Natural killer cell (primary cell): ENCODE measurements at places on chromosomes 12 and 14.

DNA sequence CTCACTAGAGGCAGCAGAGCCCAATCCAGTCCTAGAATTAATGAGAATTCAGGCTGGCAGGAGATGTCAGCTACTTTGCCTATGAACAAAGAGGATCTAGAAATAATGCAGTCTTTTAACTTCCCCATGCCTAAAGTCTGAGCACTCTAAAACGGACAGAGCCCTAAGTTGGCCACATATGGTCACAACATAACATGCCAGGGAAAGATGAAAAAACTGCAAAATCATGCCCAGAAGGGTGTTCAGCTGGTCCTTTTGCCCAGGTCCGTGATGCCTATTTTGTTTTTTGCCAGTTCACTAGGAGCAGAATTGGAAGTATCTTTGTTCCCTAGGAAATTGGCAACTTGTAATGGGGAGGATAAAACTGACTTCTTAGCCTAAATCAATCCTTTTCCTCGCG lies 20.3 kb upstream of the LMNTD1 start:
- H3K27ac ChIP-seq, result no peak overlapping the region
- no peak for DNase-seq
- H3K27me3 ChIP-seq, result no peaks in the 10 kb centered on the region
- H3K4me3 ChIP-seq, result no peak overlapping the region
- H3K4me1 ChIP-seq, result no peaks in the 10 kb centered on the region

DNA sequence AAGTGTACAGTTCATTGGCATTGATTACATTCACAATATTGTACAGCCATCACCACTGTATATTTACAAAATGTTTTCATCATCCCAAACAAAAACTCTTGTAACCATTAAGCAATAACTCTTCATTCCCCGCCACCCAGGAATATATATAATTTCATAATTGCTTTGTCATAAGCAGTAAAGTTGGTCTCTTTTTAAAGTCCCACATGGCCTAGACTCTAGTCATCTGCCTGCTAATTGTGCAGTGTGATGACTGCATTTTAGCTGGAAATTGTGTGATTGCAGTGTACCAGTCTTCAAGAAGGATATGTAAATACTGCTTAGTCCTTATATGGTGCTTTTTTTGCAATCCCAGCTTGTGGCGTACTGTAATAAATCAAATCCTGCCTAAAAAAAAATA lies 75.1 kb upstream of the ATP2A2 start:
- no peak overlapping the region for H3K27ac ChIP-seq
- no peak for DNase-seq
- no peaks in the 10 kb centered on the region for H3K4me1 ChIP-seq
- no peaks in the 10 kb centered on the region for H3K36me3 ChIP-seq

DNA sequence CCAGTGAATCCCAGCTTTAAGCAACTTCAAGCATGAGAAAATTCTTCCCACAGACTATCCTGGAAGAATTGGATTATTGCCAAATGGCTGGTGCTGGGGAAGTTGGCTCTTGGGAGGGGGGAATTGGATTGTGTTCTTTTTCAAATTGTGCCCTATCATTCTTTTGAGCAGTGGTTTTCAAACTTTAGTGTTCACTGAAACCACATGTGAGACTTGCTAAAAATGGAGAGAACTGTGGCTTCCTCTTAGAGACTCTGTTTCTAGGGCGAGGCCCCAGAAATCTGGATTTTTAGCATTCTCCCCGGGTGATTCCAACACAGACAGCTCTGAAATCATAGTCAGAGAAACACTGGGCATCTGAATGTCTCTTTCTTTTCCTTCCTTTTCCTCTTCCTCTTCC lies 14.3 kb upstream of the OTUB2 start:
- no peak overlapping the region for H3K4me3 ChIP-seq
- DNase-seq, result peak; percentile 73
- peaks cover 24% of the 10 kb centered on the region for H3K27me3 ChIP-seq
- H3K4me1 ChIP-seq, result peaks cover 23% of the 10 kb centered on the region
- H3K27ac ChIP-seq, result no peak overlapping the region

GRCh38 chr12:88036353-88036965 lies 7.3 kb upstream of the C12orf50 start:
- H3K4me3 ChIP-seq, result no peak overlapping the region
- no peaks in the 10 kb centered on the region for H3K4me1 ChIP-seq
- DNase-seq, result no peak
- no peak overlapping the region for H3K27ac ChIP-seq

DNA sequence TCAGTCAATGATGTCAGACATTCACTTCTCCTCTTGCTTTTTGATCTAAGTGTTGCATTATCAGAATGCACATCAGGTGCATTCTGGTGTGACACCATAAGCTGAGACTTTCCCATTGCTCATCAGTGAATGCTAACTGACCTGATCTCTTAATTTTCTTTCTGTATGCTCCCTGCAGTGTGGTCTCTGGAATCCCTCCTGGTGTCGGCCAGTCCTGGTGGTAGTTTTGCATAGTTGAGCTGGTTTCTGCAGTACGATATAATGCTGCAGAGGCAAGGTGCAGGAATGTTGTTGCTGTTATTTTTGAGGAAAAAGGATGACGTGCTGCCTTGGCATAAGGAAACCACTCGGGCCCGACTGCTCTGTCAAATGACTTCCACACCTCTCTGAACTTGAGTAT lies 11.0 kb upstream of the SRP54 start:
- DNase-seq, result no peak
- no peak overlapping the region for H3K4me3 ChIP-seq
- peaks cover 8% of the 10 kb centered on the region for H3K36me3 ChIP-seq
- H3K4me1 ChIP-seq, result no peaks in the 10 kb centered on the region
- no peak overlapping the region for H3K27ac ChIP-seq
- no peaks in the 10 kb centered on the region for H3K27me3 ChIP-seq

- H3K4me1 ChIP-seq, result no peaks in the 10 kb centered on the region
- H3K4me3 ChIP-seq, result no peak overlapping the region
- no peaks in the 10 kb centered on the region for H3K36me3 ChIP-seq
These were observed 150.3 kb downstream of the TGFB3 start for GRCh38 chr14:75831455-75831854.

GRCh38 chr14:95326987-95327386 lies 7.3 kb upstream of the CLMN start:
- no peak for DNase-seq
- H3K27ac ChIP-seq, result peak overlapping the region; percentile 35
- H3K4me3 ChIP-seq, result no peak overlapping the region
- no peaks in the 10 kb centered on the region for H3K36me3 ChIP-seq
- peaks cover 4% of the 10 kb centered on the region for H3K4me1 ChIP-seq
- H3K27me3 ChIP-seq, result no peaks in the 10 kb centered on the region

- no peak for DNase-seq
- no peaks in the 10 kb centered on the region for H3K27me3 ChIP-seq
- H3K36me3 ChIP-seq, result peaks cover 5% of the 10 kb centered on the region
- no peak overlapping the region for H3K4me3 ChIP-seq
- peaks cover 32% of the 10 kb centered on the region for H3K4me1 ChIP-seq
These were observed 21.4 kb downstream of the TMEM229B start for GRCh38 chr14:67467134-67467533.

- no peaks in the 10 kb centered on the region for H3K36me3 ChIP-seq
- H3K27ac ChIP-seq, result no peak overlapping the region
- H3K4me1 ChIP-seq, result no peaks in the 10 kb centered on the region
- no peaks in the 10 kb centered on the region for H3K27me3 ChIP-seq
- no peak overlapping the region for H3K4me3 ChIP-seq
These were observed 136.4 kb downstream of the PHLDA1 start for GRCh38 chr12:75894965-75895754.

DNA sequence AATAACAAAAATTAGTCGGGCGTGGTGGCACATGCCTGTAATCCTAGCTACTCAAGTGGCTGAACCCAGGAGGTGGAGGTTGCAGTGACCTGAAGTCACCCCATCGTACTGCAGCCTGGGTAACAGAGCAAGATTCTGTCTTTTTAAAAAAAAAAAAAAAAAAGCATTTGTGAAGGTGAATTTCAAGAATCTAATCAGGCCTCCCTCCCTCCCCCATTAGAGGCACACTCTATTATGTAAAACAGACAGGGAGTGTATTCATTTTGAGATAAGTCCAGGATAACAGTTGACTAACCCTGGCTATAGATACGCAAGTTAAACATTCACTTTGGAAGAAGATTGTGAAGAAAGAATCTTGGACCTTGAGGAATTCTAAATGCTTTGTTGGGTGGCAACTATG lies 2.9 kb downstream of the RESF1 start:
- peak; percentile 19 for DNase-seq
- no peaks in the 10 kb centered on the region for H3K27me3 ChIP-seq
- H3K27ac ChIP-seq, result no peak overlapping the region
- H3K4me1 ChIP-seq, result peaks cover 60% of the 10 kb centered on the region
- peaks cover 41% of the 10 kb centered on the region for H3K36me3 ChIP-seq

- peaks cover 1% of the 10 kb centered on the region for H3K36me3 ChIP-seq
- H3K4me1 ChIP-seq, result no peaks in the 10 kb centered on the region
- H3K4me3 ChIP-seq, result no peak overlapping the region
- no peak overlapping the region for H3K27ac ChIP-seq
- H3K27me3 ChIP-seq, result no peaks in the 10 kb centered on the region
These were observed 35.9 kb upstream of the PZP start for GRCh38 chr12:9243999-9244649.

- H3K4me1 ChIP-seq, result no peaks in the 10 kb centered on the region
- no peaks in the 10 kb centered on the region for H3K36me3 ChIP-seq
- DNase-seq, result no peak
- H3K27ac ChIP-seq, result no peak overlapping the region
- no peak overlapping the region for H3K4me3 ChIP-seq
These were observed 129.2 kb upstream of the SLCO1B1 start for GRCh38 chr12:21001778-21002177.

DNA sequence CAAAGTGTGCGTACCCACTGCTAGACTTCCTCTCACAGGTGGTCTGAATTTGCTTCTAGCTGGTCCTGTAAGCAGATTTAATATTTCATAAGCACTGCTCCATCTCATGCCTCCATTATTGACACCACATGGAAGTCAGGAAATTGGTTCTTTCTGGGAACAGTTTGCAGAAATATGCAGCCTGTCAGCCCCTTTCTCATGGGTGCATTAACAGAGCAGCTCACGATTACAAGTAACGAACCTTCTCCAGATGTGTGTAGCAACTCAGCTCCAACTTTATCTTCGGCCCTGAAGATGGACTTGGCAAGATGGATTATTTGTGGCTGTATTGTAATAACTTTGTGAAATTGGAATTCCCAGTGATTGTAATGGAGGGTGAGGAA lies 214.5 kb upstream of the DDHD1 start:
- no peaks in the 10 kb centered on the region for H3K27me3 ChIP-seq
- DNase-seq, result no peak
- no peaks in the 10 kb centered on the region for H3K4me1 ChIP-seq
- no peak overlapping the region for H3K4me3 ChIP-seq

GRCh38 chr14:71328183-71328582 lies 420.9 kb downstream of the PCNX1 start:
- no peak overlapping the region for H3K4me3 ChIP-seq
- H3K27me3 ChIP-seq, result no peaks in the 10 kb centered on the region
- H3K27ac ChIP-seq, result peak overlapping the region; percentile 0

GRCh38 chr12:27185234-27186021 lies 58.7 kb upstream of the STK38L start:
- H3K4me1 ChIP-seq, result peaks cover 5% of the 10 kb centered on the region
- no peak overlapping the region for H3K4me3 ChIP-seq
- no peaks in the 10 kb centered on the region for H3K36me3 ChIP-seq
- H3K27ac ChIP-seq, result no peak overlapping the region

GRCh38 chr12:2356601-2357125 lies 303.9 kb downstream of the CACNA1C start:
- H3K4me3 ChIP-seq, result no peak overlapping the region
- no peak overlapping the region for H3K27ac ChIP-seq
- no peaks in the 10 kb centered on the region for H3K27me3 ChIP-seq

GRCh38 chr12:83700838-83701237 lies 1014.1 kb downstream of the TMTC2 start:
- no peaks in the 10 kb centered on the region for H3K4me1 ChIP-seq
- no peaks in the 10 kb centered on the region for H3K36me3 ChIP-seq
- no peaks in the 10 kb centered on the region for H3K27me3 ChIP-seq
- H3K27ac ChIP-seq, result no peak overlapping the region

- H3K4me3 ChIP-seq, result no peak overlapping the region
- no peaks in the 10 kb centered on the region for H3K27me3 ChIP-seq
- H3K36me3 ChIP-seq, result no peaks in the 10 kb centered on the region
- H3K27ac ChIP-seq, result no peak overlapping the region
- DNase-seq, result no peak
- H3K4me1 ChIP-seq, result no peaks in the 10 kb centered on the region
These were observed 114.2 kb upstream of the SINHCAF start for GRCh38 chr12:31440134-31440533.

- H3K4me1 ChIP-seq, result no peaks in the 10 kb centered on the region
- no peak overlapping the region for H3K27ac ChIP-seq
- no peaks in the 10 kb centered on the region for H3K27me3 ChIP-seq
- no peak overlapping the region for H3K4me3 ChIP-seq
- no peaks in the 10 kb centered on the region for H3K36me3 ChIP-seq
- DNase-seq, result no peak
These were observed 227.4 kb downstream of the SUDS3 start for GRCh38 chr12:118603610-118604361.

GRCh38 chr14:55572578-55572977 lies 7.4 kb upstream of the KTN1 start:
- H3K27ac ChIP-seq, result no peak overlapping the region
- H3K4me3 ChIP-seq, result no peak overlapping the region
- no peaks in the 10 kb centered on the region for H3K4me1 ChIP-seq
- H3K27me3 ChIP-seq, result no peaks in the 10 kb centered on the region

GRCh38 chr14:86999036-86999435 lies 993.9 kb downstream of the GALC start:
- H3K36me3 ChIP-seq, result no peaks in the 10 kb centered on the region
- H3K27ac ChIP-seq, result no peak overlapping the region
- no peak for DNase-seq
- H3K27me3 ChIP-seq, result no peaks in the 10 kb centered on the region
- H3K4me3 ChIP-seq, result no peak overlapping the region
- H3K4me1 ChIP-seq, result no peaks in the 10 kb centered on the region

DNA sequence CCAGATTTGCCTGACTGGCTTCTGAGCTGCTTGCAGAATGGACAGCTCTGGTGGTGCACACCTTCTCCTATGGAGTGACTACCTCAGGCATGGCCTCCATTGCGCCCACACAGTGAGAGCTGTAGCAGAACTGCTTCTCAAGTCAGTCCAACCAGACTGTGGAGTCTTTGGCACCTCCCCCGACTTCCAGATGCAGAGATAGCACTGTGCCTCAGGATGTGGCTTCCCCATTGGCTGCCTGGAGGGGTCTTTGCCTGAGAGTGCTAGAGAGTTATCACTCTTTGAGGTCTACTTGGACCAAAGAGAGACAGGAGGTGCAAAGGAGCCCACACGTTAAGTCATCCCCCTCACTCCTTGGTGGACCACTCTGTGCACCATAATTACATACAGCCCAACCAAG lies 44.8 kb upstream of the FRS2 start:
- no peaks in the 10 kb centered on the region for H3K36me3 ChIP-seq
- no peak overlapping the region for H3K4me3 ChIP-seq
- DNase-seq, result no peak
- H3K4me1 ChIP-seq, result no peaks in the 10 kb centered on the region
- H3K27ac ChIP-seq, result no peak overlapping the region
- no peaks in the 10 kb centered on the region for H3K27me3 ChIP-seq
